Cardiac muscle cell (in vitro differentiated cells and primary cell): ENCODE measurements at places on chromosomes 7 and 10. TPM values are rescaled to one million over a fixed set of nuclear protein-coding genes. Genes with fewer than 3 reads are reported as not detected.

MSANTD7 gene
- 16.0 and 16.7 TPM in 2 replicates for total RNA-seq

PPP1R3C gene
- total RNA-seq: 51.7 and 90.7 TPM in 2 replicates

GRM3 gene
- total RNA-seq: not detected in 2 replicates

GPRIN2 gene
- 2.3 and 9.1 TPM in 2 replicates for total RNA-seq

AMPH gene
- 0.32 and 0.48 TPM in 2 replicates for total RNA-seq

HOXA2 gene
- total RNA-seq: 0.27 and 0.53 TPM in 2 replicates

GDF10 gene
- total RNA-seq: 3.2 and 4.0 TPM in 2 replicates

PSD gene
- total RNA-seq: 19.8 and 24.7 TPM in 2 replicates

EPO gene
- 0.60 TPM in 1 of 2 replicates, not detected in the other for total RNA-seq

TSPAN13 gene
- total RNA-seq: 34.2 and 63.6 TPM in 2 replicates

FAM131B gene
- 0.71 and 3.0 TPM in 2 replicates for total RNA-seq

ELFN1 gene
- 48.7 and 51.6 TPM in 2 replicates for total RNA-seq

SMKR1 gene
- 0.39 TPM in 1 of 2 replicates, not detected in the other for total RNA-seq

C10orf143 gene
- total RNA-seq: 1.1 and 2.6 TPM in 2 replicates

PON1 gene
- total RNA-seq: not detected in 2 replicates

ERVW-1 gene
- not detected in 2 replicates for total RNA-seq

HEPACAM2 gene
- not detected in 2 replicates for total RNA-seq

NOS3 gene
- total RNA-seq: 19.7 and 20.3 TPM in 2 replicates

NAMPT gene
- total RNA-seq: 36.4 and 42.9 TPM in 2 replicates
